ENCODE measurements at places on chromosomes 2 and 18.
A peak's percentile ranks its signal among the peaks of the same experiment; 100 is the strongest.

DNA sequence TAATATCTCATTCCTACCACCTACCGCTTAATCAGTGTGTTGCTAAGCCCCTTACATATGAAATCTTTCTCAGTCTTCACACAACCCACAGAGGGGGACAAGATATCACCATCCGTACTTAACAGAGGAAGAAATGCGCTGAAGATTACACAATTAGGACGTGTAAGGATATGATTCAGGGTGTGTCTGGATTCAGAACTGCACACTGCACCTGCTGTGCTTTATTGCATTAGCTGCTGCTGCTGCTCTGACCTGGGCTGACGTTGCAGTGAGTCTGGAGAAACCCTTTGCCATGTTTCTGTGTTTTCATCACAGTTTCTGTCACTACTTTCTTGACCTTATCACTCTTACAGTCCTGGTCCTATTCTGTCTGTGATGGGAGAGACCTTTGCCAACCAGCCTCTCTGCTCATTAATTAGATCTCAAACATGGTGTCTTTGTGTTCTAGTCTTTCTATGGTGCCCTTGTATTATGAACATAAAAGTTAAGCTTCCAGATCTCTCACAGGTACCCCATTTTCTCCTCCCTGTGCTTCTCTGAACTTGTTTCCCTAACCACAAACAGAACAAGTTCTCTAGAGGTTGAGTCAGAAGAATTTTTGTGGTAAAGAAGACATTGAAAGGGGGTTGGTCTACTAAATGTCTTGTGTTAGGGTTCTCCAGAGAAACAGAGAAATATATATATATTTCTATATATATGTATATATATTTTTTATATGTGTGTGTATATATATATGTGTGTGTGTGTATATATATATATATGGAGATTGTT, 92.9 kb upstream of the CYP1B1 start:
- DNase-seq = no peak

DNA sequence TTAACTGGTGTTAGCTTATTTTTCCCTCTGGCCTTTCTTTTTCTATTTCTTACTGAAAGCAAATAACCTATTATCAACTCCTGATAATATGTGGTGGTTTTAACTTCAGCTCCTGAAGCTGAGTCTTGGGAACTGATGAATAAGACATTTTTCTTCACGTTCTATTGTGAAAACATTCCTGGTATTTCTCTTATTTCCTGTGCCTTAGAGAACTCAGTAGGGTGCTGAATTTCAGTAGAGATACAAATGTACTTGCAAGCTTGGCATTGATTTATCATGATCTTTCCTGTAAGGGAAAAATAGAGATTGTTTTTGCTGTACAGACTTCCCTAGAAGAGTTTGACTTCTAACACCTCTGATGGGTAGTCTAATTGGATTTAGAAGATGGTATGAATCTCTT, 52.8 kb upstream of the DCC start:
- DNase-seq = peak; percentile 54

DNA sequence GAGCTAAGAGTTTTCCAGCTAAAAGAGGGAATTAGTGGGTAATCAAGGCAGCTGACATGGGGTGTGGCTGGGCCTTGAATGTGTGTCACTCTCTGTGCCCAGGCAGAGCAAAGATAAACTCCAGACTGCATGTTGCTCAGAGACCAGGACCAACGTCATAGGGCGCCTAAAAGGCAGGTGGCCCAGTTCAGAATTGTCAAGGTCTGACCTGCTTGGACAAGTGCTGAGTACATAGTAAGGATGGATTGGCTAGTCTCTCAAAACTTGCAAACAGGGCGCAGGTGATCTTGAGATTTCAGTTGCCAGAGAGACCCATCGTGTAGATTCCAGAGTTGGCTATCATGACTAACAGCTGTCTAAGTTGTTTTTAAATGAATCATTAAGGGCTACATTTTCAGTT, 19.0 kb downstream of the CLUL1 start:
- no peak for DNase-seq

DNA sequence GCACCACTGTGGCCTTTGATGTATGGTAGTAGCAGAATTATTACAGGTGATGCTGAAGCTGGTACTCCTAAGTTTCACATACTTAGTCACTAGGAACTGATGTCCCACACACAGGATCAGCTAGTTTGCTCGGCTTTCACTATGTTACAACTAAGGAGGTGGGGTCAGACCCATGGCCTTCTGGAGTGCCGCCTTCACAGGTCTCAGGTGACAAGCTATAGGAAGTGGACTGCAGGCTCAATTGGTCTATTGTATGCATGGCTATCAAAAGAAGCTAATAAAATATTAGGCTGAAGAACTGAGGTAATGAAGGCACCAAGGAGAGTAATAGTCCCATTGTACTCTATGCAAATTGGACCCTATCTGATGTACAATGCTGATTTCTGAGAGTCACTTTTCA, 170.6 kb downstream of the DLGAP1 start:
- no peak for DNase-seq

DNA sequence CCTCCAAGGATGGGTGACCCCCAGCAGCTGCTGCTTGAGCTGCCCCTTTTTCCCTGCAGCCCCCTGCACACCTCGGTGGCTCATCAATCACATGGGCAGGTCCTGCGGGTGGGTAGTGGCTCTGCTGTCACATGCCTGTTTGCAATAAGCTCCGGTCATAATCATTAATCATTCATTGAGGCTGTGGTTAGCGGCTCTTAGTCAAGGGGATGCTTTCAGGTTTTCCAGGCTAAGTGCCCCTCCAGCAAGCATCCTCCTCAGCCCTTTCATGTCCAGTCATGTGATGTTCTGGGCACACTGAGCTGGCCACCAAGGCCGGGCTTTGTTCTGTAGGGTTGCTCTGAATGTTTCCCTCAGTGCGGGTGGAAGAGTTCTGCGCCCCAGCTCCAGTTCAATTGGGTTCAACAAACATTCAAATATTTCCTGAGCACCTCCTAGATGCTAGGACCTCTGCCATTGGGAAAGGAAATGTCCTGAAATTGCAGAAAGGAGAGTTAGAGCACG, 96.4 kb upstream of the LDAH start:
- DNase-seq = no peak

- DNase-seq = no peak
Observed at GRCh38 chr2:239978411-239978810, 46.7 kb downstream of the NDUFA10 start.

DNA sequence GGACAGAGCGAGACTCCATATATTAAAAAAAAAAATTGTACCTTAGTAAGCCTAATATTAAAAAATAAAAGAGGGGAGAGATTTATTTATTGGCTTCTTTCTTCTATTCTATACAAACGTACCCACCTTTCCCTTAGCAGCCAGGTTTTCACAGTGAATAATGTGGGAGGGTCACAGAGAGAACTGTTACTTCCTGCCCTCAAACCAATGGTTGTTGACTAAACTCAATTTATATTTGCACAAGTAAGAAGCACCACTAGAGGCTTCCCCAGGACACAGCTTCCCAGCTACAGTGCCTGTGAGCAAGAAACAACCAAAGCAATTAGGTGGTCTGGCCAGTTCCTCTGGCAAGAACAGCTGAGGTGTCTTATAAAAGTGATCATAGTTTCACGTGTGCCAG, 28.9 kb upstream of the GALR1 start:
- DNase-seq = no peak

GRCh38 chr2:149921911-149922616, 334.5 kb upstream of the MMADHC start:
- DNase-seq = peak; percentile 41

DNA sequence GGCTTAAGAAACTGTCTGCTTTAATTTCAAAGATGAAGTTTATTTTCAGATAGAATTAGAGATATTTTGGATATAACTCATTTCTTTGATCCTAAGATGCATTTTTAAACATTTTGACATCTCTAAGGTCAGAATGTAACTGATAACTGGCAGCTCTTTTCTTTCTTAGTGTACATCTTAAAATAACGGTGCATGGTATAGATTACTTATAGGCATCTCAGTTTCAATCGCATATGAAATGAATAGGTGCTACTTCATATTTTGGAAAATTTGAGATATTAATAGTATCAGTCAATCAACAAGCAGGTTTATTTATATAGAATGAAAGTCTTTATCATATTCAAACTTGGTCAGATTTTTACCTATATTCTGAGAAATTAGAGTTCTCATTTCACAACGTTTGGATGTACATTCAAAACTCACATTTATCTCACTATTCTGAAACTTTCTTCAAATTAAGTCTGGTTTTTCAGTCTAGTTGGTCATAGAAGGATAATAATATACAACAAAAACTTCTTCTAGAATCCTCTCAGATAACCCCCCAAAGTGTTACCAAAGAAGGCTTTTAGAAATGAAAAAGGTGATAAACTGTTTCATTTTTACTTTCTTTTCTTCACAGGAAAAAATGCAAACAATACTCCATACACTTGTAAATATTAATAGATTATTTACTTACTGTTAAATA, 122.8 kb upstream of the WDSUB1 start:
- no peak for DNase-seq

DNA sequence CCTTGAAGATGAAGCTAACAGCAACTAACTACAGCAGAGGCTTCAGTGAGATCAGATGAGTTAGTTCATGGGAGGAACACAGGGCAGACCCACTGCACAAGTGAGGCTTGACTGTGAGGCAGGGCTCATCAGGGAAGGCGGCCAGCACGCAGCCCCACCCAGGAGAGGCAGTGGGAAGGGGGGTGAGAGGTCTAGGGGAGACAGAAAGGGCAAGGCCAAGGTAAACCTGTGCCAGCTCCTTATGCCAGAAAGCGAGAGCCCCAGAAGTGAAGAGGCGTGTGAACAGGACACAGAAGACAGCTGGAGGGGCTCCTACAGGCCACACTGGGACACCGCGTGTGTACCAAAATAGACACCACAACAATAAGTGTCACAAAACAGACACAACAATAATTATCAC, 48.6 kb downstream of the ANO7 start:
- DNase-seq = no peak

DNA sequence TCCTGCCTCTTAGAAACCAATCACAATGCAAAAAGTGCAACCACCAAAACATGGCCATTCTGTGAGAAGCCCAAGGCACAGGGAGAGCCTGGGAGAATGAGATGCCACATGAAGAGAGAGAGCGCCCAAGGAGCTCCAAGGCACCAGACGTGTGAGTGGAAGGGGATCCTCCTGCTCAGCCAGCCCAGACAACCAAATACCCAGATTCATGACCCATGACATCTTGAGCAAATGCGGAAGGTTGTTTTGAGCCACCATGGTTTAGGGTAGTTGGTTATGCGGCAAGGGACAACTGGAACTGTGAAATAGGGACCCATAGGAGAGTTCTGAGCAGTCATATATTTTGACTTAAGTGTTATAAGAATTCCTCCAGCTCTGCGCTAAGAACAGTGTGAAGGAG, 7.0 kb downstream of the AFF3 start:
- DNase-seq = no peak

DNA sequence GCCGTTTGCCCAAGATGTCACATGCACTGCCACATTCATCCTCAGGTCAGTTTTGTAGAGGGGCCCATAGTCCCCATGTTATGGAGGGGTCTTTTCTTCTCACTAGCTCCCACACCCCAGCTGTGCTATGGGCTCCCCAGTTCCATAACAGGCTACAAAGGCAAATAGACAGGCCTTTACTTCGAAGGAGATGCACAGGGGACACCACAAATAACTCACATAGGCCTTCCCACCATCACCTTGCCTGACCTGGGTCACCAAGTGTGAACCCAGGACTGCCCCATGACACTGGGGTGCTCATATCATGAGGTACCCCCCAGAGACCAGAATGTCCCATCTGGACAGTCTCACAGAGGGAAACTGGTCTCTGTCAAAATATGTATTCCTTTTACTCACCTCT, 15.0 kb upstream of the INO80C start:
- no peak for DNase-seq

GRCh38 chr2:222919841-222920526, 59.1 kb downstream of the ACSL3 start:
- peak; percentile 96 for DNase-seq

- no peak for DNase-seq
Observed at GRCh38 chr2:31087491-31087890, 50.7 kb downstream of the GALNT14 start.

DNA sequence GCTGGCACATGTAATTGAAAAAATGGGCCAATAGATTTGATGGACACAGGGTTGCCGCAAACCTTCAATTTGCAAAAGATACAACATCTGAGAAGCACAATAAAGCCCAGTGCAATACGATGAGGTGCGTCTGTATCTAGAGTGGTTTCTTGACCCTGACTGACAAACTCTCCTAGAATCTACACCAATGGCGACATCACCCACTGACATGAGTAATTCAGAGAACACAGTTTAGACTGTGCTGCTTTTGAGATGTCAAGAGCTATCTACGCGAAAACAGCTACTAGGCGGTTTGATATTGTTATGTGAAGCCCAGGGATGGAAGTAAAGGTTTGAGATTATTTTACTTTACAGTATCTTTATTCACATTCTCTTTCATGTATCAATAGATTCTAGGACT, 104.9 kb downstream of the EIPR1 start:
- DNase-seq = no peak

DNA sequence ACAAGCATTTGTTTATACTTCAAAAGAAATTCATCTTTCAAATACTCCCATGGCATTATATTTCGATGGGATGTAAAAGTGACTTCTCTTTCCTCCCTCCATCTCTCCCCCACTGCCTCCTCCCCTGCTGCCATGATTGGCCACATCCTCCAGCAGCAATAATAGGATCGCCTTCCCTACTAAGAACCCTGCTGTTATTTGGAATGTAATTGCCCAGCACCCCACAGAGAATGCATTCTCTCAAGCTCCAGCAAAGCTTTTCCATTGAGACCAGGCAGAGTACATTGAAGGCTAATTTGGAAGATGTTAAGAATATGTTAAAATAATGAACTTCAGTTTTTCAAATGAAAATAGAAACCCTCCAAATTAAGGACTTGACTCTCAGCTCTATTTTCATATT, 375.4 kb upstream of the ACVR2A start:
- no peak for DNase-seq

GRCh38 chr2:151238527-151239487, 22.9 kb downstream of the RBM43 start:
- DNase-seq = peak; percentile 64

GRCh38 chr2:74979844-74980243, 21.4 kb downstream of the POLE4 start:
- no peak for DNase-seq

DNA sequence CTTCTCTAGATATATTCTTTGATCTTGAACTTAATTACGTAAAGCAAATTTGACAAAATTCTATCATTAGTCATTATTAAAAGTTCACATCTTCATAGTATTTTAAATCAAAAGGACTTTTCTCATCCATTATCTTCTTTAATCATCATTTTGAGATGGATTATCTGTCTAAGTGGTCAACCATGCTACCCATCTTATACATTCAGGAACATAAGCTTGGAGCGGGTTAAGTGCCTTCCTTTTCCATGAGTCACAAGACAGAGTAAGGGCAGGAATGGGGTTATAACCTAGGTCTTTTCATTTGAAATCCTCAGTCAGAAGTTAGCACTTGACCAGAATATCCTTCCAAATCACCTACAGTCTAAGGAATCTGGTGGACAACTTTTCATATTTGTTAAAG, 297.1 kb downstream of the TCF4 start:
- DNase-seq = peak; percentile 38
